ENCODE measurements at places on chromosomes 3 and 15.

- no peak for DNase-seq
Observed at GRCh38 chr15:24823473-24823872, 131.3 kb upstream of the SNRPN start.

GRCh38 chr3:112143689-112144088 lies 10.6 kb upstream of the GCSAM start:
- DNase-seq: no peak

DNA sequence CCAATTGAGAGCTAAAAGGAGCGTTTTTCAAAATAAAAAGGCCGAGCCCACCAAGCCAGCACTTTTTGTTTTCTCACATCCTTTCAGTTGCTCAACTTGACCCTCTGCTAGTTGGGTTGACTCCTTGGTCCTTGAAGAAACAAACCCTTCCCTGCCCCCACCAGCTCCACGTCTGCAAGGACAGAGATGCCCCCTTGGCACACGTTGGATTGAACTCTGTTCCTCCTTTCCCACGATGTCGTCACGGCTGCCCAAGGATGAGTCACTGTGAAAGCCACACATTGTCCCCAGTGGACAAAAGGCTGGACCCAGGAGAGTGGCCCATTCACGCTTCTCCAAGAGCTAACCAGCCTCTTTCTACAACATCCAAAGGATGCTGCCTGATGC lies 43.0 kb upstream of the SPATA12 start:
- no peak for DNase-seq

GRCh38 chr3:186843039-186843432 lies 526 bp downstream of the ADIPOQ start:
- no peak for DNase-seq

GRCh38 chr3:57184526-57184925 lies 15.3 kb downstream of the HESX1 start:
- no peak for DNase-seq

- DNase-seq: no peak
Observed at GRCh38 chr3:97872525-97873042, 50.8 kb downstream of the CRYBG3 start.

GRCh38 chr3:172536993-172537419 lies 13.8 kb upstream of the TNFSF10 start:
- DNase-seq: no peak

DNA sequence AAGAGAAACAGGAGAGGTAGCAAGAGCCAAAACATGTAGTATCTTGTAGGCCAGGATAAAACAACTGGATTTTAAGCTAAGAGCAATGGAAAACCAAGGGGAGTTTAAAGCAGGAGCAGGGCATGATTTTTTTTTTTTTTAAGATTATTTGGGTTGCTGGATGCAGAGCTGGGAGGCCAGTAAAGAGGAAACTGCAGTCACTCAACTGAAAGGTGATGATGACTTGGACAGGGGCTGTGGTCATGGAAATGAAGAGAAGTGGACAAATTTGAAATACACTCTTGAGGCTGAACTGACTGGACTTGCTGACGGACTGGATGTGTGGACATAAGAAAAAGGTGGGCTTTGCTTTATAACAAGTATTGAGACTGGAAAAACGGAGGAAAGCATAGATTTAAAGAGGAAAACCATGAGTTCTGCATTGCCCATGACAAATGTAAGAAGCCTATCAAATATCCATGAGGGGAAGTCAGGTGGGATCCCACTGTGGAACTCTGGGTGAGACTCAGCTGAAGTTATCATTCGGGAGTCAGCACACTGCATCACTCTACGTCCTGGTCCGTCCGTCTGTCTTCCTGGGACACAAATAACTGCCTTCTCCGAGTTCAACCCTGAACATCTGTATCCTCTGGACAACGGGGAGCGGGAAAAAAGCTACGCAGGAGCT lies 688 bp downstream of the XPC start:
- DNase-seq: no peak

GRCh38 chr3:156038869-156039268 lies 81.5 kb upstream of the KCNAB1 start:
- DNase-seq: no peak

DNA sequence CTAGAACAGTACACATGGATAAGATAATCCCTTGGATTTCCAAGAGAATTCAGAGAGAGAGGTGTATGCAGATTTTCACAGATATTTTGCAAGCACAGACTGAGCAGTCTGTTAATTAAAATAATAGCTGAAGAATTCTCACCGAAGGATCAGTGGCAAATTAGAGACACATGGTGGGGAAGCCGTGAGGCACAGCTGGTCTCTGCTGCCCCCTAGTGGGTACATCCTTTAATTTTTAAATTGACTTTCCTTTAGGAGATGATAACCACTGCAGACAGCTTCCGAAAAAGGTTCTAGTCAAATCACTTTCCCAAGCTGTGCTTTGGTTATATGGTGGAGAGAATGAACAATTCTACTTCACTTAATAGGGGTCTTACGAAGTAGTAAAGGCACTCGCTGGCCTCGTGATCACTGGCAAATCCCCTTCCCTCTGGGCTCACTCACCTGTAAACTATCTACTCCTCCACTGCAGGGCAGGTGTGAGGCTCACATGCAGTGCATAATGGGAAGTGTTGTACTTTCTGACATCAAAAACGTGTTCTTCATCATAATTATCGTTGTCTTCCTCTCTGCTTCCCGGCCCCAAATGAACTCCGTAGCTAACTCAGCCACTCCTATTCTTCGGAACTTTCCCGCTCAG lies 19.5 kb downstream of the MESD start:
- peak; percentile 27 for DNase-seq

GRCh38 chr3:127408022-127408683 lies 120.3 kb upstream of the PRR20G start:
- no peak for DNase-seq

GRCh38 chr15:33754242-33754641 lies 214.1 kb upstream of the CHRM5 start:
- DNase-seq: no peak

DNA sequence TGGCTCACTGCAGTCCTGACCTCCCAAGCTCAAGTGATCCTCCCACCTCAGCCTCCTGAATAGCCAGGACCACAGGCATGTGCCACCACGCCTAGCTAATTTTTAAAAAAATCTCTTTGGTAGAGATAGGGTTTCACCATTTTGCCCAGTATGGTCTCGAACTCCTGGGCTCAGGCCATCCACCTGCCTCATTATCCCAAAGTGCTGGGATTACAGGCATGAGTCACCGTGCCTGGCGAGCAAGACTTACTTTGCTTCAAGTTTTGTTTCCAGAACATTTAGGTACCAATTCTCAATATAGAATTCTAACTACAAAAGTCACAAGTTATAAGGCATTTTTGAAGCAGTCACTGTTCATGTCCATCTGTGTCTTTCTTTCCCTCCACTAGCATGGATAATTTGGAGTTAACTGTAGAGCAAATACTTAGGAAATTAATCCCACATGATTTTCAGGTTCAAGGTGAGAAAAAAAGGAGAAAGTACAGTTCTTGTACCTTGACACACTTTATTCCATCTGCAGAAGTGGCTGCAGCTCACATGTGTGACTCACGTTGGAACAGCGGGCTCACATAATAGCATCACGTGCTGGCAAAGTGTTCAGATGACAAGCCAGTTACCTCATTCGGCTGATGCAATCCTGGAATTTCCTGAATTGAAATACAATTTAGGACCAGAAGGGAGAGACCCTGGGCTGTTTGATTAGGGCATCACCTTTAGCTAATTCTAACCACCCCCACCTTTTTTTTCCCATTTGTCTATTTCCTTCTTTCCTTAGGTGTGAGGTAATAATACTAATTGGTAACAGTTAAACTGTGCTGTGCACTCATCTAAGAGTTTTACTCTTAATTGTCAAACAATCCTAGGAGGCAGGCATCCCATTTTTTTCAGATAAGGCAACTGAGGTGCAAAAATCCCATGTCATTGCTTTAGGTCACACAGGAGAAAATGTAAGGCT lies 46.9 kb upstream of the NEDD4 start:
- no peak for DNase-seq

- DNase-seq: no peak
Observed at GRCh38 chr15:63895194-63895593, 61.4 kb upstream of the HERC1 start.

DNA sequence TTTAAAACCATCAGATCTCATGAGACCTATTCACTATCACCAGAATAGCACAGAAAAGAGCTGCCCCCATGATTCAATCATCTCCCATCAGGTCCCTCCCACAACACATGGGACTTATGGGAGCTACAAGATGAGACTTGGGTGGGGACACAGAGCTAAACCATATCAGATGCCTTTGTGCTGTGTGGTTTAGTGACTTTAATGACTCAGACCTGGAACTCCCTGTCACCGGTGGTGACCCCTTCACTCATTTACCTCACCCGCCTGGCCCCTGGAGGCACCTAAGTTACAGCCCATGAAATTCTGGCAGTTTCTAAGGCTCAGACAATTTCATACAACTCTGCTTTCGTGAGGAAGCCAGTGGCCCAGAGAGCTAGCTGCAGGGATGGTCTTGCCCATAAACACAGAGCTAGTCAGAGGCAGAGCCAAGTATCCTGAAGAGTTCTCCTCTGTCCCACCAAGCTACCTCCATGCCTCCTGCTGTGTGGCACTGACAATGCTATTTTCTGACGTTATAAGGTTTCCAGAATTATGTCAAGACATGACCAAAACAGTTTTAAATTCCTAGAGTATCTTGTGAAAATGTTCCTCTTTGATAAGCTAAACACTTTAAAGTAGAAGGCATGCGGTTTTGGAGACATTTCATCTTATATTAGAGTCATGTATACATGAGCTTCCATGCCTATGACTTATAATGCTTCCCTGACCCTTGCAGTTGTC lies 231.1 kb upstream of the IL12A start:
- DNase-seq: no peak

DNA sequence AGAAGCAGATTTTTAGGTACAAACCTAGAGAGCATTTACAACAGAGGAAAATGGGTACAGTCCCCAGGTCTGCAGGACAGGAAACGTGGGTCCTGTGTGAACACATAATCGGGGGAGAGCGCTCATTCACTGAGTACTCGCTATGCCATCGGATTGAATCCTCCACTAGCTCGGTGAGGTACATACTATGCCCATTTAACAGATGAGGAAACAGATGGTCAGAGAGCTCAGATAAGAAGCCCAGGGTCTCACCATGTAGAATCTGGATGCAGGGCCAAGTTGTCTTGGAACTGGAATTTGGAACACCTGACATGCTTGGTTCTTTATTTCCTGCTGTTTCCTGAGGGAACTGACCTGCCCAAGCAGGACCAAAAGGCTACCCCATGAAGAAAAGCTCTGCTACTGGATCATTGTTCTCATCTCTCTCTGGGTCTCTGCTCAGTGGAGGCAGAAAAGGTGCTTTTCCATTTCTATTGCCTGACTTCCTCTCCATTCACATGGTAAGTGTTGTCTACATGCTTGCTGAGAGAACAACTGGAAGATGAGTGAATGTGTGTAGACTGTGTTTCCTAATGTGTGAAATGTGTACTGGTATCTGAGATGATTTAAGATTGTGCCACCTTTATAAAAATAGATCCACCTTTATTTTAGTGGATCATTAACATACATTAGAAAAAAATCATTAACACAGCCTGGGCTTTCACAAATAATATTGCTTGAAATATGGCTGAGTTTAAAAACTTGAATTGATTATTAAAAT lies 89.1 kb downstream of the TGFBR2 start:
- DNase-seq: no peak

DNA sequence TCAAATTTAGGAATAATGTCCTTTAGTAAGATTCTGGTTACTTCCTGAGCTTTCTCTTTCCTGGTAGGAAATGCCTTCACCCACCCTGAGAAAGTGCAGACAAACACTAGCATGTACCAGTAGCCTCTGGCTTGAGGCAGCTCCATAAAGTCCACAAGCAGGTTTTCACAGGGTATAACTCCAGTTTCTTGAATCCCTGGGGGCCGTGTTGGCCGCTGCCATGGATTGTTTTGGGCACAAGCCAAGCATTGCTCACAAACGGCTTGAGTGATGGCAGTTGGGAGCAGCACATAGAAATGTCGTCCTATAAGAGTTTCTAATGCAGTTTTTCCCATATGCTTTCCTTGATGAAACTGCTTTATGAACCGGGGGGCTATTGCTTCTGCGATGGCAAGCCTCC lies 164.1 kb downstream of the STXBP5L start:
- no peak for DNase-seq

DNA sequence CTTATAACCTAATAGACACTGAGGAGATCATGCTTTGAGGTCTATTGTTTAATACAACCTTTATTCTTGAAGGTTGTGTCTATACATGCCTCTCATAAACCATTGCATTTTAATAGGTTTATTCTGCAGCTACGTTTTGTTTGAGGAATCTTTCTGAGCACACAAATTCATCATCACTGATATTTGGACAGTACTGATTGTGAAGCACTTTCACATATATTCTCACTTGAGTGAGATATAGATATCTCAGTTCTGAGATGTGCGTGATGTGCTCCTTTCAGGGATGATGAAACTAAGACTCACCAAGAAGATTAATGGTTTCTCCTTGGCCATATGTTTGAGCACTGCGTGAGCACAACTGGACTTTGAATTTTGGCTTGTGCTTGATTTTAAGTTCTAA lies 374.4 kb downstream of the LPP start:
- no peak for DNase-seq

GRCh38 chr3:114214542-114215341 lies 22.6 kb downstream of the ZNF80 start:
- no peak for DNase-seq

DNA sequence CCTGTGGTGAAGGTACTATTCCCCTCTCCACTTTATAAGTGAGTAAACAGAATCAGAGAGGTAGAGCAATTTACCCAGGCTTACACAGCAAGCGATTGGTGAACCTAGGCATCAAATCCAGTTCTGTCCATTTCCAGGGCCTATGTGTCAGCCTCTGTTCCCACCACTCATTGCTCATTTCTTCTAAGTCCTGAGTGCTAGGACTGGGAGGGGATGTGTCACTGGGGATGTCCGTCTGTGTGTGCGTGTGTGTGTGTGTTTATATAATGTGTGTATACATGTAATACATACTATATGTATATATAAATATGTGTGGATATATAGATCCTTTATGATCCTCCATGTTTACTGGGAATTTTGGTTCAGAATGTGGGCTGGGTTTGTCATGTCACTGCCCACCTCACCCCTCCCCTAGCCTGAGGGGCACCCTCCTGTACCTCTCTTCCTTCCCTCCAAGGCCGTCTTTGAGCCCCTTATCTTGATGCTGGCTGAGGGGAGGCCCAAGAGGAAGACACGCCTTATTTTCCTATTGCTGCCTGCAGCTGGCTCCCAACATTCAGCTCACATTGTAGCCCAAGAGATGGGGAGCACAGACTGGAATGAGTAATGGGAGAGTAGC lies 2.1 kb downstream of the TMEM43 start:
- DNase-seq: no peak

Data from activated T-helper 9 cell treated with anti-CD3 and anti-CD28 coated beads, Interleukin-2, amount 50 U/mL, for 16 hours (primary cell).